CD4-positive, alpha-beta T cell treated with Interleukin-15 for 4 hours (primary cell): ENCODE measurements at places on chromosomes 1 and 21.

DNA sequence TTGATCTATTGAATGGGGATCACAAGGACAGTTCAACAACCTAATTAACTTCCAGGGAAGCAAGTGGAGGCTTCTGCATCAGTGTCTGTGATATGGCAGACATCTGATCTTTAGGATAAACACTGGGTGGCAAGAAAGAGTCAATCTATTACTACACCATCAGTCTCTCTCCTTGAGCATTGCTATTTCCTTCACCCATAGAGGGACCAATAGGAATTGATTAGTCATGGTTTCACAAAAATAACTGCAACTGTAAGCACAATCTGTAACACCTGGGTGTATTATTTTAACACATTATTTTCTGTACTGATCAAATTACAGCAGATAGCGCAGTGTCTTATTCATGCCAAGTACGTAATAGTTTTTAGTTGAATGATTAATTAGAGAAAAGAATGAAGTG is 50.3 kb downstream of the USP24 start:
- no peak for DNase-seq

DNA sequence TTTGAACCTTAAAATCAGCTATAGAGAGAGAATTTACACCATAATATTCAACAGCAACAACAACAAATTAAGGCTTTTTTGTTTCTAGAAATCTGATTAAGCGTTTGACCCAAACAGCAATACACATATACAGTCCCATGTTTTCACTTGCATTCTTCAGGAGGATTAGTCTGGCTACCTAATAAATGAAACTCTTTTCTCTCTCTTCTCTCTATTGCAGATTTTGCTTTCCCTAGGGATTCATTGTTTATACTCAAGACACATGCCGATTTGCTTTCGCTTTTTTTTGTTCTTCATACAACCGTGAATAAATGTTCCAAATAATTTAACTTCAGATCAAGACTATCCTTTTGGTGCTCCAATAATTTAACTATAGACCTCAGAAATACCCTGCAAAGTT is 162.4 kb upstream of the PTBP2 start:
- DNase-seq, result no peak

GRCh38 chr1:87179851-87180519 is 148.7 kb upstream of the LMO4 start:
- DNase-seq, result no peak

DNA sequence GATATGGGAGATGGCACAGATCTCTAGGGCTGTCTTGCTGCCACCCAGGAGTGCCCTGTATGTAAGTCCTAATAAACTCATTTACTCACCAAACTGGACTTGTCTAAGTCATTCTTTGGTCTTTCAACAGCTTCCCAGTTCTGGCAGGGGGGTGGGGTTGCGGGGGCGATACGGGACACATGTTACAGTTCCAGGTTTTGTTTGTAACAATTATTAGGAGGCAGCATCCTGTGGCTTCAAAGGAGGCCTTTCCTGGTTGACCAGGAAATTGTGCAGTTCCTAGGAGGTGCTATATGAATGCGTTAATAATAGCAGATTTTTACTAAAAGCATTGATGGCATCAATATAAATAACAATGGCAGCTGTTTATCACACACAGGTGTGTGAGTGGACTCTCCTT is 42.7 kb upstream of the TRIM45 start:
- no peak for DNase-seq

- DNase-seq, result no peak
Observed at GRCh38 chr1:61606448-61607312, 118.3 kb downstream of the TM2D1 start.

DNA sequence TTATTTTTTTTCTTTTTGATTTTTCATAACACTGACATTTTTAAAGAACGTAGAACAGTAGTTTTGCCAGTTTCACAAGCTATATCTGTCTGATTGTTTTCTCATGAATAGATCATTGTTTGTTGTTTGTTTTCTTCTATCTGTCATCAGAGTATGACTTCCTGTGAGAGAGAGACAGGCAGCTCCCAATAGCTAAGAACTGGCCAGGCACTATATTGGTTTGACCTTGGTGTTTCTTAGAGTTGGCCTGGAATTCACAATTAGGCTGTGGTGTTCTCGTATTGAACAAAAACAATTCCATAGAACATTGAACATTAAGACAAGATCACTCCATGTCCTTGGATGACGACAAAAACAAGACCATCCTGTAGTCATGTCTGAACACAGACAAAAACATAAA is 43.4 kb downstream of the RPS6KC1 start:
- no peak for DNase-seq

- DNase-seq, result no peak
Observed at GRCh38 chr1:229803626-229804217, 177.7 kb downstream of the URB2 start.

DNA sequence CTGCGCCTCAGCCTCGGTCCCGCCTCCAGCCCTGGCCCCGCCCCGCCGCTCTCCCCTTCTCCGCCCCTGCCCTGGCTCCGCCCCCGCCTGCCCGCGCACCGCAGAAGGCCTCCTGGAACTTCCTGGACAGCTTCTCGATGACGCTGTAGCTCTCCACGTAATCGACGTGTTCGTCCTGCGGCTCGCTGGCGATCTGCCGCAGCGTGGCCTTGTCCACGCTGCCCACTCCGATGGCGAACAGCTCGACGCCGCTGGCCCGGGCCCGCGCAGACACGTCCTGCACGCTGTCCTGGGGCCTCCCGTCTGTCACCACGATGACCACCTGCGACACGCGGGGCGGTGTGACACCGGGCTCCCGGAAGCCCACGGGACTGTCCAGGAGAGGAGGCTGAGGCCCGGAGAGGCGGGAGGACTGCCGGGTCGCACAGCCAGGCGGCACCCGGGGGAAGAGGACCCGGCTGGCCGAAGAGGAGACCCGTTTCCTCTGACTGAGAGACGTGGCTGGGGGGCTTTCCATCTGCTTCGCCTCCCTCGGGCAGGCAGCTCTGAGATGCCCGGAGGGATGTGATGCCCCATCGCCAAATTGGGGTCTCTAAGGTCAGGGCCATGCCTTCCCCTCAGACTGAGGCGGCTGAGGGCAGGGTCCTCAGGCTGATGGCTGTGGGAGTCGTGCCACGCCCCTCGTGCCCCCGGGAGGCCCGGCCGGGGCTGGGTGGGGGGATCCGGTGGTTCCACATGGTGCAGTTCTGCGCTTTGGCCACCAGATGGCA is 4.6 kb downstream of the MATN1 start:
- DNase-seq, result peak; percentile 84

GRCh38 chr21:42317826-42318746 is 2.9 kb upstream of the TFF3 start:
- DNase-seq, result no peak
